Cortex of kidney (tissue), 1 donor: ENCODE measurements at places on chromosomes 16 and 17.

- no peak for DNase-seq
Measured at GRCh38 chr17:80163336-80163735, 6.5 kb upstream of the CARD14 start.

- DNase-seq = no peak
Measured at GRCh38 chr17:14211801-14212200, 24.9 kb downstream of the CDRT15 start.

DNA sequence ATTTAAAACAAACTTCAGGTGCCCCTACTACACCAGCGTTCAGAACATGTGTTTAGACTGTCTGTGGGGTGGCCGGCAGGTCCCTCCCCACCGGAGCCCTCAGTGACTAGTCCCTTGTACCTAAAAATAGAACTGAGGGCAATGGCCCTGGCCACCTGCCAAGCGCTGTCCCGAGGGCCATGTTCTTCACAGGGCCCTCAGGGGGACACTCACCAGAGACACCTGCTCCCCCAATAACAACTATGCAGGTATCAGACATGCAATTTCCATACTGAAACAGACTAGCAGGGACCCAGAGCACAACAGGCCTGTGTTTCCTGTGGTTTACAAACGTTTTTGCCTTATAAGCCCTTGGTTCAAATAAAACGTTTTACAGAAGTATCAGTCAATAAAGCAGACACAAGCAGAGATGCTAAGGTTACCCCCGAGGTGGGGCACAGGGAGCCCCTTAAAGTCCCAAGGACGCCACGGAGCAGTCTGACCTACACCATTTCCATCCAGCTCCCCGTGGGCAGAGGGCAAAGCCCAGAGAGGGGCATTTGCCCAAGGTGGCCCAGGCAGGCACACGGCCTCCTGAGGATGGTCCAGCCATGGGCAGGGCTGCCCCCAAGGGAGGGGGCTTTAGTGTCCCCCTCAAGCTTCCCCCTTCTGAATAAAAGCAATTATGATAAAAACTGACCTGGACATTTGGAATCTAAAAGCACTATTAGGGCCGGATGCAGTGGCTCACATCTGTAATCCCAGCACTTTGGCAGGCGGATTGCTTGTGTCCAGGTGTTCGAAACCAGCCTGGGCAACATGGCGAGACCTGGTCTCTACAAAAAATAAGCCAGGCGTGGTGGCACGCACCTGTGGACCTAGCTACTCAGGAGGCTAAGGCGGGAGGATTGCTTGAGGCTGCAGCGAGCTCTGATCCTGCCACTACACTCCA is 896 bp upstream of the MYLK3 start:
- no peak for DNase-seq

GRCh38 chr16:16155234-16155633 is 68.1 kb downstream of the ABCC6 start:
- no peak for DNase-seq

DNA sequence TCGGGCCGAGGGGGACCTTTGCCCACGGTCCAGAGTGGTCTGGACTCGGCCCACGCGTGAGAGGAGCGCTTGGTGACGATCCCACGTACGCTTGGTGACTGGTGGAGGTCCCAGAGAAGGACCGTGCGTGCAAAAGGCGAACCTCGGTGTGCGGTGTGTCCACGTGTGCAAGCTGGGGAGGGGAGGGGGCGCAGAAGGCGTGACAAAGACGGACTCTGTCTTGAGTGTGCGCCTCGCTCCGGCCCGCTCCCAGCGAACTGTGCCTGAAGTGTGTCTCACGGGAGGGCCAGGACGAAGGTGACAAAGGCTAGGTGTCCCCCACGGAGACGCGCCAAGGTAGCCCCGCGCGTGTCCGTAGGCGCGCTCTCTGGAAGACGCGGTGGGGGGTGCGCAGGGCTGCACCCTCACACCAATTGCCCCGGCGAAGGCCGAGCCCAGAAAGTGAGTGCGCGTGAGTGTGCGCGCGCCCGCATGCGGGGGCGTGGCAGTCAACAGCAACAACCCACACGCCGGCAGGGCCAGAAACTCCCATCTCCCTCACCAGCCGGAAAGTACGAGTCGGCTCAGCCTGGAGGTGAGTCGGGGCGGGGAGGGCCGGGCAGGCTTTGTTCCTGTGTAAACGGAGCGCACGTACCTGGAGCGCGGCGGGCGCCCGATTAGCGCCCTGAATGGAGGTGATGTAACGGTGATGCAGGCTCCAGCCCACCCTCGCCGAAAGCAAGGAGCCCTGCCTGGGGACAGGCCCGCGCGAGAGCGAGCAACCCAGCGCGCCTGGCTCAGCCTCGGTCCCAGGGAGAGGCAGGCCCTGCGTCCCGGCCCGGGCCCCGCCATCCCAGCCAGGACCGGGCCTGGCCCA is at the start of gene GPRC5C:
Gene GPRC5C (plus strand): TSS at position 521 of the 856 bp plus-strand sequence. CDS start 7,689 bp downstream, outside the sequence.
- DNase-seq = no peak

DNA sequence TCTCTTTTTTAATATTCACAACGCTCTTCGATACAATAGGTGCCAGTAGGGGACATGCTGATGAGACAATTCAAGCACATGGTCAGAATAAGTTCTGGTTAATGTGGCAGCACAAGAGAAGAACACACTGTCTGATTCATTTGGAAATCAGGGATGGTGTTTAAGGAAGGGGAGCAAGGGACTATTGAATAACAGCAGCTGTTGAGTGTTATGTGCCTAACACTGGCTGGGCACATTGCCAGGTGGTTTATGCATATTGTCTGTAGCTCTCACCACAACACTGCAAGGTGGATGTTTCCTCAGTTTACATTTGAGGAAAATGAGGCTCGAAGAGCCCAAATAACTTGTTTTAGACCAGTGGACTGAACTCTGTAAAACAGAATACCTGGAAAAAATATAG is 44.2 kb downstream of the LYRM9 start:
- DNase-seq = no peak

- no peak for DNase-seq
Measured at GRCh38 chr17:73782231-73782630, 138.0 kb upstream of the SDK2 start.

DNA sequence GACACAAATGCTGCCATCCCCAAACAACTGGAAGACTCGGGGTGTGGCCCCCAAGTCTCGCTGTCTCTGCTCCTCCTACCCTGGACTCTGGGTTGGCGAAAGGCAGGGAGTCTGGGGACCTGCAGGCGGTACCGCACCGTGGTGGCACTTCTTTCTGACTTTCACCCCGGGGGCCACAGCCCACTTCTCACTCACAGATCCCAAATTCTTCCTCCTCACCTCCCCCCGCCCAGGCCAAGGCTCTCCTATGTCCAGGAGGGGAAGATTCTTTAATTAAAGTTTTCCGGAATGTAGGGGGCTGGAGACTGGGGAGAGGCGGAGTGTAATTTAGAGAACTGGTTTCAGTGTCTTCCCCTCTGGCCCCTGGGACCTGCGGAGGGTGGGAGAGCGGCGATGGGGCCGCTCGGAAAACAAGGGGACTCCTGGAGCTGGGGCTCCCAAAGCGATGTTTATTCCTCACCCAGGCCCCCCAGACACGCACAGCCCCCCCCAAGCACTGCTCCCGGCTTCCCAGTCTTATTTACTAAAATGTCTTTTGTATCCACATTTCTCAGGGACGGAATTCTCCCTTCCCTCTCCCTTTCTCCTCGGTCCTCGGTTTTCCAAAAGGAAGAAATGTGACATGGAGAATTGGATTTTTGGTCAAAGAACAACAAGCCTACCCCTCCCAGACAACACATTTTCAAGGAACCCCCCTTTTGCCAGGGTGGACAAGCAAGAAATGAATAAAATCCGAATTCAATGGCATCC is 1.2 kb downstream of the WNT3 start:
- DNase-seq = no peak

- no peak for DNase-seq
Measured at GRCh38 chr17:11757815-11758214, 159.5 kb downstream of the DNAH9 start.

- DNase-seq = no peak
Measured at GRCh38 chr16:3004319-3004718, 8.4 kb upstream of the CLDN9 start.

DNA sequence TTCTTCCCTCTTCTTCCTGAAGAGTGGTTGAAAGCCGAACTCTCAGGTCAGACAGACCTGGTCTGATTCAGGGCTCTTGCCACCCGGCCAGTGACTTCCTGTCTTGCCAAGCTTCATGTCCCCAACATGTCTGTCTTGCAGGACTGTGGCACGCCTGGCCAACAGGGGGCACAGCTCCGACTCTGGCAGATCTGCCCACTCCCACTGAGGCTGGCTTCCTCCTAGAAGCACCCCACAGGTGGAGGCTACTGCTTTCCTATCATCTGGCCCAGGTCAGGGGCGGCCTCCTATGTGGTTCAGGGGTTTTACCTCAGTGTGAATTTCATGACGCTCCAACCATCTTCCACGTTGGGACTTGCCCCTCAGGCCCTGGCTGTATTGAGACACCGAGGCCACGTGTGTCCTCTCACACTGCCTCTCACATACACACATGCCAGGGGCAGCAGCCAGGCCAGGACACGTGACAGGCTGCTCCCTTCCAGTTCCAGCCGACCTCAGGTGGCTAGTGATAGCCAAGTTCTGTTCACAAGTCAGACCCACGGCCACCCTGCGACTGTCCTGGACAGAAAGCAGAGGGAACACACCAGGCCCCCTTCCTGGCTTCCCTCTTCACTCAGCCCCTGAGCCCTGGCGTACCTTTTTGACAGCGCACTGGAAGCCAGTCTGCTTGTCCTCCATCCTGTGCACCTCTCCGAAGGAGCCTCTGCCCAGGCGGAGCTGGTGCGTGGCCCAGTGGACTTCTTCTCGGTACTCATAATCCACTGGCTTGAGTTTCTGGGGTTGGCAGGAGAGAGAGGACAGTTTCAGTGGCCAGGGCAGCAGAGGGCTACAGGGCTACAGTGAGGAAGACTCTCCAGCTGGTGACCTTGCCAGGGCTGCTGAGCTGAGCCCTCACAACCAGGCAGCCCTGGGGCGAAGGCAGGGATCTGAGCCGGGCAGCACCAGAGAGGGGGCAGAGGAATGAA is 22.6 kb upstream of the SPATA32 start:
- DNase-seq = no peak

DNA sequence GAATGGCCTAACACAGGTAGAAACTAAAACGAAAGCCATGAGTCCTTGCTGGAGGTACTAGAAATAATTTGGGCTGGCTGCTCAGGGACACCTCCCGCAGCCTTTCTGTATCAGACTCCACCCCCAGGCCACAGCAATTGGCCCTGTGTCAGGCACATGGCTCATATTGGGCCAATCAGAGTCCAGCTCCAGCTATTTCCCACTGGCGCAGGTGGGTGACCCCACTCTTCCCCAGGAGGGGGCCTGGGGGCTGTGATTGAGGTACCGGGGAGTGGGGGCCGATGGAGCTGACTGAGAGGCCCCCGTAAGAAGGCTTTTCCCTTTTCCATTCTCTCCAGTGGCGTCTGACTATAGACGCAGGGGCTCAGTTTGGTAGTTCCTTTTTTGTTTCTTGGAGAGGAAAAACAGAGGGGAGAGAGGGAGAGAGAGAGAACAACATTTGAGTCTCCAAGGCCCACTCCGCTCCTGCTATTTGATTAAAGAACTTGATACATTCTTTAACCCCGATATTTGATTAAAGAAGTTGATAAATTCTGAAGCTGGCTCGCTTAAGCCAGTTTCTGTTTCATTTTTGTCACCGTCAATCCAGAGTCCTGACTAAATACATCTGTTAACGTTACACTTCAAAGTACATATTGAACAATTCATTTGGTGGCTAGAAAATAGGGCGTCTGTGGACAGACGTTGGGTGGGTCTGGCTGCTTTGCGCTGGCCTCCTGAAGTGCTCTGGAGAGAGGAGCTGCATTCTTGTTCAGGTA is 26.3 kb downstream of the FOXL1 start:
- DNase-seq = no peak

- DNase-seq = no peak
Measured at GRCh38 chr16:22646948-22647556, 136.4 kb downstream of the NPIPB5 start.

DNA sequence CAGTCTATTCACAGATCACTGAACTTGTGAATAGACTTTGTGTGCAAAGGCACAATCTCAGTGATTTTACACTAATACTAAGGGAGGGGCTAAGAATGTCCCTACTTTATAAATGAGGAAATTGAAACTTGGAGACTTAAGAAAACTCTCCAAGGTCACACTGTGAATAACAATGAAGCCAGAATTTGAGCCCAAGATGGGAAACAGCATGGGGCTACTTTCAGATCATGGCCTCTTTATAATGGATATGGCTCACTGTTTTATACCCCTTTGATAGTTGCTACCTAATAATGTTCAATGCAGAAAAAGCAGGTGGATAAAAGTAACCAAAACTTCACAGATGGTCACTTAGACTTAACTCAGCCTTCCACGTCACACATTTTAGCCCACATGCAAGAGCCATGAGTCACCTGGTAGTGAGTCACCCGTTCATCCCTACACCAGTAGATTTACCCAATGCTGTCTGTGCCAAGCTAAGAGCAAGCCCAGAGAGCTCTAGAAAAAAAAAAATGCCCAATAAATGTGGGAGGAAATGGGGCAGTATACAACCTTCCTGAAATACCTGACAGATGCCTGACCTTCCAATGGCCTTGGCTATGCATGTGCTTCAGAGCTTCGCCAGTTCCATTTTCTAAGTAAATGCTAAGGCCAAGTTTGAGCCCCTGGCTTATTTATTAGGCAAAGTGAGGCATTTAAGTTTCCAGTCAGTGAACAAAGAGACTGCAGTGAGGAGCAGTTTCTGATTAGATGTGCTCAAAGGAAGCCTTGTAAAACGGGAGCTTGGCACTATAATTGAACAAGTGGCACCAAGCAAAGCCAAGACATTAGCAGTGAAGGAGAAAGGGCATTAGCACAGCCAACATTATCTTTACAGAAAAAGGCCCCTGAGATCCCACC is 219.7 kb downstream of the TMEM114 start:
- DNase-seq = no peak

- DNase-seq = no peak
Measured at GRCh38 chr17:29968271-29968670, 26.8 kb downstream of the EFCAB5 start.

DNA sequence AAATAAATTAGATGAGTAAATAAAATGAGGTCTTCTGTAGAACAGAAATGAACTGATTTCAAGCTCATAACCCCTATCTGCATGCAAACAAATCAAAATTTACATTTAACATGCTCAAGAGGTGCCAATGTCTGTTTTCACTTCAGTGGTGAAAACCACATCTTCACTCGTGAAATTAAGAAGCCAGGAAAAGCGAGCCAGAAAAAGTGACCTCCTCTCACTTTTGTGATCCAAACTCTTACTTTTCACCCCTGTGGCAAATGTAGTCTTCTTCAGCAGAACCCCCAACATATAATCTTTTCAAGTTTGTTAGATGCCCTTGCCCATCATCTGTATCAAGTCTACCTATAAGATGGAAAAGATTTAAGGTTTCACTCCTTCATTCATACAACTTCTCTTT is 9.5 kb upstream of the QRICH2 start:
- DNase-seq = no peak
